ENCODE measurements at places on chromosomes 16 and 17.

DNA sequence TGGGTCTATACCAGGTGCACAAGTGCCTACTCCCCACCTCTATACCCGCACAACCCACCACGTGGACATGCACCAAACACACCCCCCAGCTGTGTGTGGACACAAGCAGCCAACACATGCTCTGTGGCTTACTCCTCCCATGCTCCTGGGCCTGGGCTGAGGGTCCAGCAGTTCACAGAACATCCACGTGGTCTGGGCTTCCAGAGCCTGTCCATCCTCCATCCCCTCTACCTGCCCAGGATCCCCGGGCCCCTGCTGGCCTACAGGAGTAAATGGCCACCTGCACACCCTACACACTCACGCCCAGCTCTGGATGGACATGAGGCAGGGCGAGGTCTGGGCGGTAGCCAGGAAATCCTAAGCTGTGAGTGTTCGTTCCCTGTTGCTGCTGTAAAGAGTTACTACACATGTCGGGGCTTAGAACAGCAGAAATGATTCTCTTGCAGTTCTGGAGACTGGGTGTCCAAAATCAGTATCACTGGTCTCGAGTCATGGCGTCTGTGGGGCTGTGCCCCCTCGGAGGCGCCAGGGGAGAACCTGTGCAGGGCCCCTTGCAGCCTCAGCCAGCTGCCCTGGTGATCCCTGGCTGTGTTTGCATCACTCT is 15.0 kb upstream of the RAI1 start:
- H3K4me3 ChIP-seq = no peak overlapping the region
- H3K4me1 ChIP-seq = peaks cover 8% of the 10 kb centered on the region
- H3K27ac ChIP-seq = no peak overlapping the region
- no peak for DNase-seq
- H3K36me3 ChIP-seq = no peaks in the 10 kb centered on the region

- H3K36me3 ChIP-seq = no peaks in the 10 kb centered on the region
- H3K4me1 ChIP-seq = no peaks in the 10 kb centered on the region
- no peak overlapping the region for H3K4me3 ChIP-seq
- H3K27me3 ChIP-seq = no peaks in the 10 kb centered on the region
Observed at GRCh38 chr16:49405530-49405929, 31.9 kb downstream of the C16orf78 start.

DNA sequence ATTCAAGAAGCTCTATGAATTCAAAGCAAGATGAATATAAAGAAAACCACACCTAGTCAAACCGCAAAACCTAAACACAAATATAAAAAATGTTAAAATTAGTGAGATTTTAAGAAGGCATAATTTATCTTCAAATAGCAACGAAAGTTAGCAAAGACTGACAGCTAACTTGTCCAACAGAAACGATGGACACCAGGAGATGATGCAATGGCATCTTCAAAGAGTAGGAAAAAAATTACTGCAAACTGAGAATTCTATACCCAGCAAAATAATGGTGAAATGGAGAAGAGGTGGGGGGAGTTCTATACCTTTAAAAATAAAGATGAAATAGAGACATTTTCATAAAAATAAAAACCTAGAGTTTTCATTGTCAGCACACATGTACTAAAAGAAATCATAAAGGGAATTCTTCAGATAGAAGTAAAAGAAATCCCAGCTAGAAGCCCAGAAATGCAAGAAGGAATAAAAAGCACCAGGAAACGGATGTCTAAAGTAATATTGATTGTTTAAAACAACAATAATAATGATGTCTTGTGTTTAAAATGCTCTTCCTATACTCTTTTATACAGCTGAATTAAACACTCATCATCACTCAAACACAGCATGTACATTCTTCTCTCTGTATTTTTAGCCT is 24.6 kb upstream of the TANC2 start:
- H3K27me3 ChIP-seq = no peaks in the 10 kb centered on the region
- H3K36me3 ChIP-seq = no peaks in the 10 kb centered on the region
- DNase-seq = no peak
- no peaks in the 10 kb centered on the region for H3K4me1 ChIP-seq
- H3K4me3 ChIP-seq = no peak overlapping the region

DNA sequence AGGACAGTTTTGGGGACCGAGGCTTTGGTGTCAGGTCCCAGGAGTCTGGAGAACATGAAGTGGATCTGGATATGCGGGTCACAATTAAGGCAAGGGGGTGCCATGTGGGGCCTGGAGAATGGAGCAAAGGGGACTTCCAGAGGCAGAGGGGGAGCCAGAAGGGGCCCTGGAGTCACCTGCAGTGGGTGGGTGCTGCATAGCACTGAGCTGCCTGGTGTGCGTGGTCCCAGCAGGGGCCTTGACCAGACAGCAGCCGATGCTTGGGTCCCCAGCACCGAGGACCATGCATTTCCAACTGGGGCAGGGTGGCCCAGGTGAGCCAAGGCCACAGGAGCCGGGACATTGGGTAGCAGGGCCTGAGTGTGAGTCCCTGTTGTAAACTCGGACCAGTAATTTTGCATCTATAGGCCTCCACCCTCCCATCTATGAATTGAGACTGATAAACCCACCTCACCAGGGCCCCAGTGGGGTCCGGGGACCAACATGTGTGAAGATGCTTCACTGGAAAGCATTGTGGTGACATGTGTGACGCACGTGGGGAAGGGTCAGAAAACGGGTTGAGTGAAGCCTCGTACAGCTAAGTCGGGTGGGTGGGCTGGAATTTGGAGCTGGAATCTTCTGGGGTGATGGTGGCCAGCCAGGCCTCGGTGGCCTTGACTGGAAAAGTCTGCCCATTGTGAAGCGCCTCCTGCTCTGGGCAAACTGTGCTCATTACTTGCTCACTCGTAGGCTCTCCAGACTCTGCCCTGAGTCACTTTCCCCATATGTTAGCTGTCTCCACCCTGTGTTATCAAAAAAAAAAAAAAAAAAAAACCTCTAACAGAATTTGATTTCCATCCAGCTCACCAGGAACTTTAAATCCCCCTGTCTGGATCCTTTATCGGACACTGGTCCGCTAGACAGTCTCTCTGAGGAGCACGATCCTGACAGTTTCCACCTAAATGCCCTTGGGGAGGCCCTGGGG is 90.5 kb upstream of the ZNF469 start:
- H3K27ac ChIP-seq = no peak overlapping the region
- H3K4me1 ChIP-seq = peaks cover 11% of the 10 kb centered on the region
- no peaks in the 10 kb centered on the region for H3K27me3 ChIP-seq
- no peaks in the 10 kb centered on the region for H3K36me3 ChIP-seq
- H3K4me3 ChIP-seq = no peak overlapping the region
- DNase-seq = no peak

DNA sequence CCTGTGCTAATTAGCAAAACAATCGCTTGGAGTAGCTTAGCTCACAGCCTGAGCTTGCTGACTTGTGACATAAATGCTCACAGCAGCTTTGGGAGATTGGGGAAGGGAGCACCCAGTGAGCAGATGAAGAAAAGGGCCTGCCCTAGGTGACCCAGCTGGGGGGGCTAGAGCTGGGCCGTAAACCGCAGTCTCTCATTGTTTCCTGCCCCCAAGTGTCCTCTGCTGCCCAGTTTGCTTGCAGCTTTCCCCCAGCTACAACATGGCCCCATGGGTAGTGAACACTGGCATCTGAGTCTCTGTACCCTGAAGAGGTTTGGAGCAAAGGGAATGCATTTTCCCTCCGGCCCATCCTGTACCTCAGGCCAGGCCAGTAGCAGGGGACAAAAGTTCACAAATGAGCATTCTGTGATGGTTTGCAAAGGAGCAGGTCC is 349.4 kb downstream of the SLC39A11 start:
- no peaks in the 10 kb centered on the region for H3K27me3 ChIP-seq
- no peak for DNase-seq
- no peaks in the 10 kb centered on the region for H3K36me3 ChIP-seq
- H3K4me1 ChIP-seq = no peaks in the 10 kb centered on the region

DNA sequence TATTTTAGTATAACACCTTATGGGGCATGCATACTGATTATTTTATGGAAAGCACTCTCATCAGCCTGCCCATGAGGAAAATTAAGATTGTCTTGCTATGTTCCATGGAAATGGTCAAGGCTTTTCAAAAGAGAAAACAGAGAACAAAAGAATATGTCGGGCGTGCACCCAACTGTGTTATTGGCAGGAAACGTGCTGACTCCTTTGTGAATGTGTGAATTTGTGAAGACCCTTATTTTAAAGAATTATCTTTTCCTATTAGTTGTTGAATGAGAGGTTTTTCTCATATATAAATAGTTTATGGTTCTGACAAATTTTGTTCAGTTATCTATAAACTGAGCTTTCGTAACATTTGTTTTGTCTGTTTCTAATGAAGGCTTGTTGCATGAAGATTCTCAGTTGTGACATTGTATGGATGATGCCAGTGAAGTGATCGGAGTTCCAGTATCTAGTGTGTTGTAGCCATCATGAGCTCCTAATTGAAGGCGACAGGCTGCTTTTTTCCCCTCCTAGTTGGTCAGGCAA is 180.0 kb downstream of the BCAS3 start:
- no peak for DNase-seq
- no peak overlapping the region for H3K4me3 ChIP-seq
- H3K4me1 ChIP-seq = no peaks in the 10 kb centered on the region

- no peaks in the 10 kb centered on the region for H3K36me3 ChIP-seq
- no peaks in the 10 kb centered on the region for H3K27me3 ChIP-seq
- peak within 1 kb of the TSS; percentile 54 for H3K4me3 ChIP-seq
- no peak for DNase-seq
Observed at GRCh38 chr17:7548585-7549400, at the start of gene TNFSF12. TSS of gene TNFSF12 (plus strand) at chr17:7549058. CDS start at chr17:7549154, 96 bp downstream.

All from vagina (tissue), 2 donors.